PC-9 (cell line): ENCODE measurements at places on chromosomes 7 and 10.
A peak's percentile ranks its signal among the peaks of the same experiment; 100 is the strongest.

GRCh38 chr7:99386584-99387238, 12.2 kb downstream of the ARPC1B start:
- no peak for DNase-seq

GRCh38 chr7:70621954-70622600, 509.9 kb upstream of the GALNT17 start:
- DNase-seq = no peak

- DNase-seq = peak; percentile 66
Measured at GRCh38 chr7:142024547-142024946, 28.9 kb downstream of the MGAM start.

DNA sequence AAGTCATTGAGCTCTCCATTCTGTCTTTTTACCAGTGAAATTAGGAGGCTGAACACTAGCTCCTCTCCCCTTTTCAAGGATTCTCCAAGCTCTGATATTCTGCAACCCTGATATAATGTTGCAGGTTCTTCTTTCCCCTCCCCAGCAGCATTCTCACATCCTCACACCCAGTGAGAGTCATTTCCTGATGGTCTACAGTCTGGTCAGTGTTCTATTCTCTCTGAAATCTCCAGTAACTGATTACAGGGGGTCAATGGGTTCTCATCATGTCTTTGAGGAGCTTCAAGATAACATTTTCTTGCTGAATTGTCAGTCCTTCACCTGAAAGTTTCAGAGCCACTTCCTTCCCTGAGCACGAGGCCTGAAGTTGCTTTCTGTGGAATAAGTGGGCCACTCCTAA, 299.4 kb downstream of the PTEN start:
- DNase-seq = no peak

- no peak for DNase-seq
Measured at GRCh38 chr7:28570113-28570969, 158.0 kb downstream of the CREB5 start.

GRCh38 chr10:24363070-24363469, 154.1 kb downstream of the KIAA1217 start:
- DNase-seq = no peak

GRCh38 chr10:88926566-88927415, 25.8 kb downstream of the ACTA2 start:
- DNase-seq = no peak

- DNase-seq = no peak
Measured at GRCh38 chr7:124649397-124650014, 116.1 kb downstream of the GPR37 start.

DNA sequence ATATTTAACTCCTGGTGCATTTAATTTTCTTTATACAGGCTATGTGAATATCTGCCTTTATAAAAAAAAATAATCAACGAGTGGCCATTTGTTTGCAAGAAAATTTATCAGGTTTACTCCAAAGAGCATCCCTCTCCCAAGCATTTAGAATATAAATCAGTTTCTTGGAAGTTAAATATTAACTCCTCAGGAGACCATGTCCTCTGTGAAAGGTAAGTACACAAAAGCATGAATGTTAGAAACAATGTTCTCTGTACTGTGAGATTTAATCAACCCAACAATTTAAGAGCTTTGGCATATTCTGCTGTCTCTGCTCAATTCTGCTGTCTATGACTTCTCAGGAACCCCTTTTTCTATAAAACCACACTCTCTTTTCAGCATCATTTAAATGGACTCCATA, 119.3 kb upstream of the LAMB4 start:
- DNase-seq = no peak

GRCh38 chr7:150665089-150665748, 20.3 kb upstream of the GIMAP2 start:
- DNase-seq = no peak

DNA sequence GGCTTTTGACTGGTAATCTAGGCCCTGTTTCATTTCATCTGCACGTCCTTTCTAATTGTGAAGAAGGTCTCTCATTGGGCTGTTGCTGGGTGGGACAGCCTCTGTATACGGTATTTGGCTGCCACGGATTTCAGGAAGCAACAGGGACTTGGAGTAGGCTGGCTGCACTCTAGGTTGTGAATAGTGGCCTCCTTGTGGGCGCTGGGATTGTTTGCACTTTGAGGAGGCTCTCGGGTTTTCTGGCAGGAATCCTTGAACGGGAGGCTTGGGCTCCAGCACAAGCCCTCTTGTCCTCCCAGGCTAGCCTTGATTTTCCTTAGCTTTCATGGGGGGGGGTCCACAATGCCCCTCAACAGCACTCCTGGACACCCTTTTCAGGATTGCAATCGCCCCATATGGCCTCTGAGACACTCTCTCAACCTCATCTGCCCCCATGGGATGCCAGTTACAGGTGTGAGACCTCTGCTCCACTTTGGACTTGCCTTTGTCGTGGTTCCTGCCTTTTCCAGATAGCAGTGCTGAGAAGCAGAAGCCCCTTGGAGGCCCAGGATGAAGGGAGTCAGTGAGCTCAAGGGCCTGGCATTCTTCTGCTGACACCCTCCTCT, 33.9 kb upstream of the ZNF273 start:
- no peak for DNase-seq

DNA sequence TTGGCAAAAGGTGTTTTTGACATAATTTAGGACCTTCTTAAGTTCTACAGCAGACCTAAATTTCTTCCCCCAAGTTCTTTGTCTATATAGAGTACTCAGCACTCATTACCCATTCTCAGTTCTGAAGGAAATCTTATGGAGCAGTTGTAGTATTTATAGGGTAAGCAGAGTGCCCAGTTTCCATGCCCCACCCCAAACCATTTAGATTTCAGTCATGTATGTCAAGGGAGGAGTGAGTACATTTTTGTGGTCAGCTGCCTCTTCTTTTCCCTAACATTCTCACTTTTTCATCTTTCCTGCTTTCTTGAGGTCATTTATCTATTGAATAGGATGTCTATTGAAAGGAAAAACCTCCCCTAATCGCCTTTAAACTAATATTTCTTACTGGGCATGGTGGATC, 83.3 kb downstream of the KAT6B start:
- DNase-seq = no peak

DNA sequence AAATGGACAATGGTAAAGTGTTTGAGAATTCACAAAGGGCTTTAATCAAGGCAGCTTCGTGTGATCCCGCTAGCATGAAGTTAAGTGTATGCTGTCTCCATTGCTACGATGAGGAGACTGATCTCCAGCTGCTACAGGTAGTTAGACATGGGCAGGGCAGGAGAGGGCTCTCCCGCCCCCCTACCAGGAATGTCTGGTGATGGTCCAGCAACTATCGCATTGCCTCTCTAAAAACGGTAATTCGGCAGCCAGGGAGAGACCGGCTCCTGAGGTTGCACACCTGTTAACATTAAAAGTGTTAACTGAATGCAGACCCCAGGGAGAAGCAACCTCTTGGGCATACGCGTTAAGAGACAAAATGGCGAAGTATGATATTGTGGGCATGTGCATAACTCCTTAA, 37.9 kb downstream of the SVIL start:
- DNase-seq = no peak

DNA sequence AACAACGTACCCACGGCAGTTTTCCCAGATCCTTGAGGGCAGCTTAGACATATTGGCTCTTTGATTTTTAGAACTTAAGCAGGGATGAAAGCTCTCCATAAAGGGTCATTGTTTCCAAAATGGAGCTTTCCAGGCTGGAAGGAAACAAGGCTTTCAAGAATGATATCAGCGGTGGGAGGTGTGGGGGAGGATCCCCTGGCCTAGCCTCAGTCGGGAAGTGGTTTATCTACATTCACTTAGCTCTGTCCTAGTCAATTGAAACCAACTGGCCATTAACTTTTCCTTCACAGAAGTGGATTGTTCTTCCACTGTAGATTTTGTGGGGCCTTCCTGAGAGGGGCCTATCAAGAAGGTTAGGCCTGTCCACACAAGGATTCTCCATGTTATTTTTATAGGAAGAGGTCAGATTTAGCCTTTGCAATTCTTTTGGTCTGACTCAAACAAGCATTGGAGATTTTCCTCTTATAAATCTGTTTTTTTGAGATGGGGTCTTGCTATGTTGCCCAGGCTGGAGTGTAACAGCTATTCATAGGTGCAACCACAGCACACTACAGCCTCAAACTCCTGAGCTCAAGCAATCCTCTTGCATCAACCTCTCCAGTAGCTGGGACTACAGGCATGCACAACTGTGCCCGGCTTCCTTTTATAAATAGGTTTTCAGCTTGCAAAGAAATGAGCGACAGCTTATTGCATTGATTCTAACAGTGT, 343.5 kb downstream of the LRMDA start:
- no peak for DNase-seq

- no peak for DNase-seq
Measured at GRCh38 chr7:123966936-123967335, 41.9 kb downstream of the SPAM1 start.

- DNase-seq = no peak
Measured at GRCh38 chr10:5481121-5481520, 18.2 kb downstream of the CALML5 start.

DNA sequence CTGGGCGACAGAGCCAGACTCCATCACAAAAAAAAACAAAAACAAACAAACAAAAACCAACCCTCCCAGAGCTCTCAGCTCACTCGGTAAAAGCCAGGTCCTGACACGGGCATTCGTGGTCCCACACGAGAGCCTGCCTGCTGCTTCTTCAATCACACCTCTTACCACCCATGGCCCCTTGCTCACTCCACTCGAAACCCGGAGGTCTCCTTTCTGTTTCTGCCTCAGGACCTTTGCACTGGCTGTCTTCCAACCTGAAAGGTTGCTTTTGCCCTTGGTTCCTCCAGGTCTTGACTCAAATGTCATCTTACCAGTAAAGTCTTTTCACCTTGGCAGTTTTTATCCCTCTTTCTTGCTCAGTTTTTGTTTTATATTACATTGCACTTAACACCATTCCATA, 169.6 kb downstream of the EVX1 start:
- no peak for DNase-seq

DNA sequence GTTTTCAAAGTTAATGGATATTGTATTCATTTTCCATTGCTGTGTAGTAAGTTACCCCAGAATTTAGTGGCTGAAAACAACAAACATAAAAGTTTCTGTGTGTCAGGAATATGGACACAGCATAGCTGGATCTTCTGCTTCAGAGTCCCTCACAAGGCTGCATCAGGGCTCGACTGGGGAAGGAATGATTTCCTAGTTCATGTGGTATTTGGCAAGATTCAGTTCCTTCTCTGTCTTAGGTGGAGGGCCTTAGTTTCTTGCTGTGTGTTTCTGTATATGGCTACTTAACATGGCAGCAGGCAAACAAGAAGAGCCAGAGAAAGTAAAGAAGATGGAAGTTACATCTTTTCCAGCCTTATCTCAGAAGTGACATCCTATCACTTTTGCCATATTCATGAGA, 51.1 kb downstream of the TPST1 start:
- DNase-seq = no peak

DNA sequence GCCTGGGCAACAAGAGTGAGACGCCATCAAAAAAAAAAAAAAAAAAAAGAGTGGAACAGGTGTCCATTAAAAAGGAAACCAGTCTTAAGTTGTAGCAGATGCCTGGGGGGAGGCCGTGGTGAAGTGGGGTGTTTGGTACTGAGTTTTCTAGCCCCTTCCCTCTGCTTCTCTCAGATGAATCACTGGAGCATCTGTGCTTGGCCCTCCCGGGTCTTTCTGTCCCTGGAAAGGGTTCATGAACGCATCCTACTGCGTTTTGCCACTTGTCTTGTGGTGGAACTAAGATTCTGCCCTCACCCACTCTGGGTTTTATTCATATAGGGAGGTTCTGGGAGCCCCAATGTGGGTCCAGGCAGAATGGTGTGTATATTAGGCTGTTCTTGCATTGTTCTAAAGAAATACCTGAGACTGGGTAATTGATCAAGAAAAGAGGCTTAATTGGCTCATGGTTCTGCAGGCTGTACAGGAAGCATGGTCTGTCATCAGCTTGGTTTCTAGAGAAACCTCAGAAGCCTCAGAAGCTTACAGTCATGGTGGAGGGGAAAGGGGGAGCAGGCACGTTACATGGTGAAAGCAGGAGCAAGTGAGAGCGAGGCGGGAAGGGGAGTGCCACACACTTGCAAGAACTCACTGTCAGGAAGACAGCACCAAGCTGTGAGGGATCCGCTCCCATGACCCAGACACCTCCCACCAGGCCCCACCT, 63.5 kb downstream of the CAMK1D start:
- no peak for DNase-seq

GRCh38 chr10:70198696-70199466, 28.6 kb upstream of the SAR1A start:
- DNase-seq = no peak

- DNase-seq = no peak
Measured at GRCh38 chr10:133458021-133458709, 4.4 kb downstream of the SCART1 start.

- no peak for DNase-seq
Measured at GRCh38 chr7:70389531-70390151, 742.3 kb upstream of the GALNT17 start.

- no peak for DNase-seq
Measured at GRCh38 chr10:87523731-87524130, 19.0 kb downstream of the MINPP1 start.

DNA sequence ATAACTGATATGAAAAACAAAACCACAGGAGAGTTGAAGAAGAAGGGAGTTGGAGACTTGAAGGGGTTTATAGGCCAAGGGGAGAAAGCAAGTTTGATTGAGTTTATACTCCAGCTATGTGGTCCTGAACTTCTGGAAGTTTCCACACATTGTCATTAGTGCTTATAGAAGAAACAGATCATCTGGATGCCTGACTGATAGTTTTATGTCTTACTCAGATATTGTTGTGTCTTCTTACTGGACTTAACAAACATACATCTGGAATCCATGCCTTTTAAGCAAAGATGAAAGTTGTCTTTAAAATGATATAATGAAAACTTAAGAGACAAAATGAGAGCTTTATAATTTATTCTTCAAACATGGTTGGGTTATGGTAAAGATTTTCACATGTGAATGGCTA, 101.3 kb upstream of the FZD8 start:
- no peak for DNase-seq

DNA sequence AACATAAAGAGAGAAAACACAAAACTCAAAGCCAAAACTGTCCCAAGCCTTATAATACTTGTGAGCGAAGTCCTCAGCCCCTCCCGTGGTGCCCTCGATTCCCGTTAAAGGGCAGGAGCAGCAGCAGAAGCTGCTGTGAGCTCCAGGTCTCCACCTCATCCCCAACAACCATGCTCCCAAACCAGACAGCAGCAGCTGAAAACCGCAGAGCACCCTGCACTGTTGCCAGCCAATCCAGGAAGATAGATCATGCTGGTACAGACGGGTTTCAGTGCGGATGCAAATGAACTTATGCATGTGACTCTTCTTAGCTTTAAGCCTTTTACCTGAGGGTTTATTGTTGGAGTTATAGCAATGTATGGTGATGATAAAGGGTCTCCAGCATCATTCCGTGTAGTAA, 97.9 kb downstream of the DNAJB6 start:
- DNase-seq = no peak

- DNase-seq = no peak
Measured at GRCh38 chr7:5597772-5598171, 174.1 kb upstream of the TNRC18 start.

GRCh38 chr7:41731493-41732435, 28.9 kb upstream of the INHBA start:
- DNase-seq = no peak

GRCh38 chr7:20779041-20779440, 7.6 kb downstream of the SP8 start:
- DNase-seq = no peak

- DNase-seq = no peak
Measured at GRCh38 chr10:132368881-132369635, 27.9 kb upstream of the PWWP2B start.
